ENCODE measurements at places on chromosomes 5 and 9.

GRCh38 chr5:101532430-101532829 lies 629.3 kb upstream of the ST8SIA4 start:
- DNase-seq: no peak

DNA sequence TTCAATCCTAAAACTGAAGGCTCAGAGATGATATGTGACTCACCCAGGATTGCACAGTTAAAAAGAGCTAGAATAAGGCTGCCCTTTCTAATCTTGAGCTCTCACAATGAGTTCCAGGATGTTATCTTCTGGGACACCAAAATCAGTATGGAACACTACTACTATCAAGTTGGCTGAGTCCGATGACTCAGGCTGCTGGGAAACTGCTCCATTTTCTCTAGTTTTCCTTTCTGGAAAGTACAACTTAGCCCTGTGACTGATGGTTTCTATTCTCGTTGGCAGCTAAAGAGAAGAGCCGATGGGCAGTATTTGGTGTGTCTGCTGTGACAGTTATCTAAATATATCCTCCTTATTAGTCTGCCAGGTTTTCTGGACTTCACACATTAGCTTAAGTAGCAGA lies 37.9 kb upstream of the DPYSL3 start:
- no peak for DNase-seq

DNA sequence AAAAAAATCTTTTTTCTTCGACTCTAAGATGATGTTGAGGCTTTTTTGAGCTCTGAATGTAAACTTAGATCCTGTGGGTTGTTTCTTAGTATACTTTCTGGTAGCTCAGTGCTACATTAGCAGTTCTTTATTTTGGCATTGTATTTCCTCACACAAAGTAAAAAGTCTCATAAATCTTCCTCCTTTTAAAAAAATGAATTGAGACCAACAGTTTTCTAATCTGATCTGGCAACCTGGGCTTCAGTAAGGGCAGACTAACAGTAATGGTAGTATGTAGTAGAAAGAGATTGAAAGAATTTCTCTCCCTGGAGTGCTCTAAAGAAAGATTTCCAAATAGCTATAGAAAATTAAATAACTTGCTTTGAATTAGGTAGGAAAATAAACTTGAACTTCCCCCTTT lies 31.4 kb downstream of the ZCCHC7 start:
- DNase-seq: no peak

DNA sequence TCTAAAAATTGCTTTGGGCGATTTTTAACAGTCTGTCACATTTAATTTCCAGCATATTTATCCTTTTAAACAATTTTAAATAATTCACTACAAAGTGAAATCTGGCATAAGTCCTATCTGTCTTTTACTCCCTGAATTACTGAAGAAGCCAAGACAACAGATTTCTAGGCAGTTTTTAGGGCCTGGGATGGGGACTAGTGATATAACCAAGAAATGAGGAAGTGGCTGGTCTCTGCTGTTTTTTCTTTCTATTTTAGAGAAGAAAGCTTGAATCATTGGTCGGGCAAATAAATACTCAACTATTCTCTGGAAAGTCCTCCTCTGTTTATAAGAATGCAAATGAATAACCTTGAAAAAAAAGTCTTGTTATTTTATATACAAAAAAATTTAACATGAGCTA lies 79.7 kb upstream of the SSBP2 start:
- no peak for DNase-seq

DNA sequence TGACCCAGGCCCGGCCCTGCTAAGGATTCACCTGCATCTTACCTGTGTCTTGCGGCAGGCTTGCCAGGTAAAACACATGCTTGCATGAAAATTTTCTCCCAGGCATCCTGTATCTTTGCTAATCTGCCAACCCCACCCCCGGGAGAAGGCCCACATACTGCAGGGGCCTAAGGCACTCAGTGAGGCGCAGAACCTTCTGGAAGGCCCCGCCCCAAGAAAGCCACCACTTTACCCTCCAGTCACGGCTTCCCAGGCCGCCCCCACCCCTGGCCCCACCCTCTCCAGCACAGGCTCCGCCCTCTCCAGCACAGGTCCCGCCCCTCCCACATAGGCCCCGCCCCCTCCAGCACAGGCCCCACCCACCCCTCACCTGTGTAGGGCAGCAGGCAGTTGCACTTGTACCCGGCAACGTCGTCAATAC lies 29.8 kb upstream of the SEC16A start:
- DNase-seq: no peak

- DNase-seq: no peak
Observed at GRCh38 chr5:14870337-14871213, 1.0 kb downstream of the ANKH start.

- no peak for DNase-seq
Observed at GRCh38 chr9:130026583-130027340, 16.2 kb downstream of the FNBP1 start.

GRCh38 chr5:139668064-139668880 lies 20.1 kb downstream of the CXXC5 start:
- no peak for DNase-seq
